ENCODE measurements at places on chromosomes 3 and 15. TPM values are rescaled to one million over a fixed set of nuclear protein-coding genes. Genes with fewer than 3 reads are reported as not detected.

DNA sequence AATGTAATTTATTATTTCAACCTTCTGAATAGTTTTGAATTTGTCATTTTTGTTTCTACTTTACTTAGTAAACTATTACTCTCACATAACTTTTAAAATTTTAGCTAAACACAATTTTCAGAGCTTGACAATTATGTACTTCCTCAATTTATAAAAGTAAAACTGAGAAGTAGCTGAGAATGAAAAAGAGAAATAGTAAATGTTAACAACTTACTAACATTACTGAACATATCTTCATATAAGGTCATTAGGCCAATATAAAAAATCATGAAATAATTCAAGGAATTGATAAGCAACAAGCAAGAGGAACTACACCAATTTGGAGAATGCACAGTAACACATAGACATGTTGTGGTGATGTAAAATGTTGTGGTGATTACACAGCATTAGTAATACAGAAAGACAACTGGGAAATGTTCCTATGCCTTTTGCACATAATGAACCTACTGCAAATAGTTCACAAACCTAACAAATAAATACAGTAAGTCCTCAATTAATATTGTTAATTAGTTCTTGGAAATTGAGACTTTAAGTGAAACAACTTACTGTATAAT, 137.9 kb downstream of the CBLB start:
- peaks cover 57% of the 10 kb centered on the region for H3K36me3 ChIP-seq
- H3K27ac ChIP-seq, result peak overlapping the region; percentile 72
- no peak for DNase-seq
- no peaks in the 10 kb centered on the region for H3K27me3 ChIP-seq

DNA sequence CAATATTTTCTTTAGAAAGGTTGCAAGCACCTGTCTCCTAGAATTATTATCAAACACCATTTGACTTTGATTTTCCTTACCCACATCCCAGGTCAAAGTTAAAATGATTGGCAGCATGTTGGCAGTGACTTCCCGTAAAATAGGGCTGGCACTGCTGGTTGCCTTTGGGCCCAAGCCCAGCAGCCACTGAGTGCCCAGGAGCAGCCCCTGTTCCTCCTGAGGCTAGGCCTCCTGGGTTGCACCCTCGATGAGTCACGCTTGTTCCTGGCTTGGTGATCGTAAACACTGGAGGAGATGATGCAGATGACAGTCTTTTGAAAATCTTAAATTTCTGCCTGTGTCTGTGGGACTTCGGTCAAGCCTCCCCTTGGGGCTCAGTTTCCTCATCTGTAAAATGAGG, 290.0 kb downstream of the TLE3 start:
- peaks cover 16% of the 10 kb centered on the region for H3K27me3 ChIP-seq
- no peak overlapping the region for H3K27ac ChIP-seq
- H3K36me3 ChIP-seq, result no peaks in the 10 kb centered on the region
- DNase-seq, result peak; percentile 21

TXNRD3 gene
- 2.9 TPM for total RNA-seq

DNA sequence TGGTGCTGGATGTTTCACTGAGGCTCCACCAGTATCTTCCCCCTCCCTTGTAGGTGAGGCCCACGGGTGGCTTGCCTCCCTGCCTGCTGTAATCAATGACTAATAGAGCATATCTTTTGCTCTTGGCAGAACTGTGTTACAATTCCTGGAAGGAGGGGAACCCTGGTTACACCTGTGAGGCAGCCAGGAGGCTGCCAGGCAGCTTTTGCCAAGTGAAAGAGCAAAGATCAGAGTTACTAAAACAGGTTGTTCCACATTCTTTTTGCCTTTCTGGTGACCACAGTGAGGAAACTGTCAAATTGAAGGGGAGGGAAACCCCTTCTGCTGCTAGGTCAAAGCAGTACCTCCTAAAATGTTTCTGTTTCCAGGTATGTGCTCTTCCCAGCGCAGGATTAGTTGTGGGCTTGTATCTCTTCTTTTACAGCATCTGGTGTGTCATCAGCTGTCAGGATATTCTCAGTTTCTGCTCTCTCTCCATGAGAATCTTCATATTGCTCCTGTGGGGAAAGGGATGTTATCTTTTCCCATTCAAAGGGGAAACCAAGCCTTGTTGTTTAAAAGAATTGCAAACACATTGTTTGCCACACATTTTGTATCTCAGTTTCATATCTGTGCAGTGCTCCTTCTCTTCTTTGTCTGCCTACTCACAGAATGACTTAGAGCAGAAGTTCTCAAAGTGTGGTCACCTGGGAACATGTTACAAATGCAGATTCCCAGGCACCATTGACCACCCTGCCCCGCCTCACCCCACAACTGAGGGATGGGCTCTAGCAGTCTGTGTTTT, 137.4 kb upstream of the UMPS start:
- peak; percentile 8 for DNase-seq
- H3K27me3 ChIP-seq, result peaks cover 22% of the 10 kb centered on the region
- H3K36me3 ChIP-seq, result peaks cover under 1% of the 10 kb centered on the region
- peak overlapping the region; percentile 58 for H3K4me3 ChIP-seq
